ENCODE measurements at places on chromosomes 3 and 15.

- no peak for DNase-seq
Observed at GRCh38 chr3:178629430-178630178, 93.4 kb downstream of the KCNMB2 start.

- no peak for DNase-seq
Observed at GRCh38 chr3:59688636-59689035, 638.8 kb upstream of the CFAP20DC start.

DNA sequence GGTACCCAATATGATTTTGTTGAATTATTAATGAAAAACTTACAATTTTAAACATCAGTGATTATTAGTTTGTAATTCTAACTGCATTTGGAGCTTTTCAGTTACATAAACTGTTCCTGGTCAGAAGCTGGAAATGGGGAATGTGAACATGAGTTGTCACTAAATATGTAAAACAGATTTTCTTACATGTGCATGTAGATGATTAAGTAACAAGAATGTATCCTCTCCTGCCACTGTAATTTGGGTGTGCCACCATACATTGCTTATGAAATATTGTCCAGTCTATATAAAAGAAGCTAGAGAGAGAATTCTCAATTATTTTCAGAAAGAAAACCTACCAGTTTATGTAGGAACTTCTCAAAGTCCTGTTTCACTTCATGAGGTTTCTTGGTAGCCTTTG is 91.6 kb upstream of the FGF7 start:
- no peak for DNase-seq

DNA sequence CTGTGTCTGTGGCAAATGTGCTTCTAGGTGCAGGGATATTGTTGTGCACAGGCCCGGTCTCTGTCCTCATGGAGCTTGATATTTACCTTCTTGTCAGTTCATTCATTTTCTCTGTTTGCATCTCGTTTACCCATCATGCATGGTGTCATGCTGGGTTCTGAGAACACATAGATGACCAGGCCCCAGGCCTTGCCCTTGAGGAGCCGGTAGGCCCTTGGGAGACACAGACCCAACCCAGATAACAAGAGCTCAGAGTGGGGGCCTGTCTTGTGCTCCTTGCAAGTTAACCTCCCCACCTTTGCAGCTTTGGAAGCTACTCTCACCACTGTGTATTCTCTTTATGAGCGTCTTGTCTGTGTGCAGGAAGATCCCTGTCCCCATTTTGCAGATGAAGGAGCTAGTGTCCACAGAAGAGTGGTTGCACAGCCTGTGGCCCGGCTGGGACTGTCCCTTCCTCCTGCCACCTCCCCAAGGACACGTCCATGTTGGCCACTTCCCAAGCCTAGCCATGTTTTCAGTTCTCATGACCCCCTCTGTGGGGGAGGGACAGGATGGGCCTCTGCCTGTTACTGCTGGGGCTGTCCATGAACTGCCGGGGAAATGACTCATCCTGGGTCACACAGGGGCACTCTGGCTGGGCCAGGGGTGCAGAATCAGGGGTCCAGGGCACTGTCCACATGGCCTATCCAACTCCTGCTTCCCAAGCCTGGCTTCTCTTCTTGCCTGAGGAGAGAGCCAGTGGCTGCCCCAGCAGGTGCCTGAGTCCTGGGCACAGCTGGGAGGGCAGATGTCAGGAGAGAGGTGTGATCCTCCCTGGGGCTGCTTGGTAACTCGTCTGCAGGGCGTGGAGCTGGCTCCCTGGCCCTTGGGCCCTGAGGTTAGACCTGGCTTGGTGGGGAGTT is 3.4 kb downstream of the SNX33 start:
- DNase-seq = no peak

- no peak for DNase-seq
Observed at GRCh38 chr3:41808152-41808551, 153.8 kb downstream of the ULK4 start.

DNA sequence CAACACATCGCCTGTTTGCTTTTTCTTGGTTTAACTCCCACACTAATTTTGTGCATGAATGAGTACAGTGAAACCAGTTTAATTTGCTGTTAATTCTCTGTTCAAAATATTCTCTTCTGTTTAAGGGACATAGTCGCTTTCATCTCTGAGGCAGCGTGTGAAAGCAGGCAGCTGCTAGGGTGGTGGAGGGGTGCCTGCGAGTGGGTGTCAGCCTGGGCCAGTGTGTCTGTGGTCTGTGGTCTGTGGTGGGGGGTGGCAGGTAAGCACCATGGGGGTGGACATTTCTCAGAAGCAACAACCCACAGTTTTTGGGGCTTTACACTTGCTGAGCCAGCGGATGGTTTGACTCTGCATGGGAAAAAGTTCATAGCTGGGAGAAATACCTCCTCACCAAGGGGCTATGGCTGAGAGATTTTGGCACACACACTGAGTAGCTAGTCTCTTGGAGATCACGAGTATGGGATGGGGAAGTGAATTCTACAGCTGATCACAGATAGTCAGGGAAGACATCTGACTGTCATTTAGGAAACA is 109.2 kb downstream of the EPHB1 start:
- DNase-seq = no peak

DNA sequence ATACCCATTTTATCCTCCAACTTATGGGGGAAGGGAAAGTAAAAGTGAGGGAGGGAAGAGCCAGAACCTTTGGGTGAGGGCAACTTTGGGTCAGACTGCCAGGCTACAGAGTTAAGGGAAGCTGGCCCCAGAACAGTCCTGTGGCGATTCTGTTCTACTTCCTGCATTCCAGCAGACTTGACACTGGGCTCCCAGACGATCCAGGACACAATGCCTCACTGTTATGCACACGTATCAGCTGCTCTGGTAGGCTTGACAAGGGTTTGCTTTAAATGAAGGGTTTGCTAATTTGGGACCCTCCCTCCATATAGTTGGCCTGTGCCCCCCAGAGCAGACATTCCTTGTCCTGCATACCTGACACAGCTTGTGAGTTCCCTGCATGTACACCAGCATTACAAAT is 10.7 kb downstream of the GORASP1 start:
- DNase-seq = no peak

DNA sequence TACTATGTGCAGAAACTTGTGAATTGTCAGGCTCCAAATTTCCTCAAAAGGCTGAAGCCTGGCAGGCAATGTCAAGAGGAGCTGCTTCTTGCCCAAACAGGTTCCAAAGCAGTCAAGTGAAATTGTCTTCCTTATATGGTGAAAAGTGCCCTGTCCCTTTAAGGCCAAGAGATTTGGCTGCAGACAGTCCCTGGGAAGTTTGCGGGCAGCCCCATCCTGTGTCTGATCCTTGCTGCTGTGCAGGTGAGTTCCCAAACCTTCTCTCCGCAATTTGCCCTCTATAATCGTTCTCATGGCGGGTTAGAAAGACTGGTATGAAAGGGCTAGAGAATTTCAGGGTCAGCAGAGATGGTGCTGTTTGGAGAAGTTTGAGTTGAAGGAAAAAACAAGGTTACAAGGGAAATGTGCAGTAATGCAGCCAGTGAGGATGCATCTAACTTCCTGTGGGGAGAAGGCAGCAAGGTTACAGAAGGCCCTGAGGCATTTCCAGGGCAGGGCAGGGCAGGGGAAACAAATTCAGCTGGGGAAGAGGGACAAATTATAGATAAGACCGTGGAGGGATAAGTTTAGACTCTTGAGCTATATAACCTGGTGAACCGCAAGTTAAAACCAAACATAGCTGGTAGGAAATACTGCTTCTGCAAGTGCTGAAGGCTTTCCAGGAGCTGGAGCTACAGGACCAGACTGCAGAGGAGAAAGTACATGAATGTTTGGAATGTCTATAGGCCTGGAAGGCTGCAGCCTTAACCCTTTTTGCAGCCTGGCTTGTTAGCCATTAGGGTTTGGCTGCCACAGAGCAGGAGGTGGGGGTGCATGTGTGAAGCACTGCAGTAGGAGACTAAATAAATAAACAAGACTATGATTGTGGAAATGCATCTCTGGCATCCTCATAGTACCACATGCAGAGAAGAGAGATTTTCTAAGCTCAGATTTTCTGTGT is 256.2 kb upstream of the IL12A start:
- DNase-seq = no peak

DNA sequence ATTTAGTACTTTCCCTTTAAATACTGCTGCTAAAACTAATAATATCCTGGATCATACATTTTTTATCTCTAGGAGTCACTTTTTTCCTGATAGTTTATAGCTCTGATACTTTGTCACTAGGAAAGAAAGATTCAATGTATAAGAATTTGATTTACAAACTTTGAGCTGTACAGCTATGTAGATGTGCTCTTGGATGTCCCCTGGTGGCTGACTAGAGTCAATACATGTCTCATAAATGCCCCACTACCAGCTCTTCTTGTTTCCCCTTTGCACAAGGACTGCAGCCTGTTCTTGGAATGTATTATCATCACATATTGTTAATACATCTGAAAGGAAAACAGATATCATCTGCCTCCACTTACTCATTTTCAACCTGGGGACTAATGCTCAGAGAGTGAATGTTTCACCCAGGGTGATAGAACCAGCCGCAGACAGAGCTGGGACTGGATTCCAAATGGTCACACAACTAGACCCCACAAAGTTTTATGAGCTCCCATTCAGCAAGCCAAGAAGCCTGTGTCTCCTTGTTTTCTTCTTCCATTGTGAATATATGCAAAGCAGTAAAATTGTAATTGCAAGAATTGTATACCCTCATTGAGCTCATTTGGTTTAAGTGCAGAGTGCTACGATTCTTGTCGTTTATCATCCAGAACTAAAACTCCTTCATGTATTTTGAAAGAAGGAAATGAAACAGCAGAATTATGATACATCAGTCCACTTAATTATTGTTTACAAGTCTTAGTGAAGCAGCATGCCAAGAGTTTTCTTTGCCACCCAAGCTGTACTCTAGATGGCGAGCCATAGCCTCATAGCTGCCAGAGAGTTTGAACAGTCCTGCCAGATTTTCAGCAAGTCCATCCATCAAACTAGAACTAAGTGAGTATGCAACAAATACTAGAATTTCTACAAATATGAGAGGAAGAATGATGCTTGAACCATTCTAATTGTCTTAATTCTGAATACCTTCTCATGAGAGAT is 261.6 kb upstream of the LMCD1 start:
- DNase-seq = peak; percentile 16

- peak; percentile 31 for DNase-seq
Observed at GRCh38 chr15:52567871-52568600, 794 bp downstream of the ARPP19 start.

DNA sequence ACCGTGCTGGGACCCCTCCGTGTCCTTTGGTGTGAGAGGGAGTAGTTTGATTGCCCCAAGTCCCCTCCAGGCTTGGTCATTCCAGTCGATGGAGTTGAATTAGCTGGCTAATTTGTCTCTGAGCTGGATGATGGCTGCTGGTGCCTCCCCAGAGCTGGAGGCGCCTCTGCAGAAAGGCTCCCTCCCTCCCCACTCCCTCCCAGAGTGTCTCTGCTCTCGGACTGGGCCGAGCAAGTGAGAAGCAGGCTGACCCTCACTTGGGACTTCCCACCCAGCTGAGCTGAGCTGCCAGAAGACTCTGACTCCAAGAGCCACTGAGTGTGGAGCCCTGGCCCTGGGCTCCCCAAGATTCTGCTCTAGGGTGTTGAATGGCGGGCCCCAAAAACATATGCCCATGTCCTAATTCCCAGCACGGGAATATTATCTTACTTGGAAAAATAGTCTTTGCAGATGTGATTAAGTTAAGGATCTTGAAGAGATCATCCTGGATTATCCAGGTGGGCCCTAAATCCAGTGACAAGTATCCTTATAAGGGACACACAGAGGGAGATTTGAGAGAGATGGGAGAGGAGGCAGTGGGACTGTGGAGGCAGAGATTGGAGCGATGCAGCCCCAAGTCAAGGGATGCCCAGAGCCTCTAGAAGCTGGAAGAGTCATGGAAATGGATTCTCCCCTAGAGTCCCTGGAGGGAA is 60.7 kb upstream of the TLE3 start:
- DNase-seq = no peak

GRCh38 chr15:87781959-87782625 is 474.4 kb downstream of the NTRK3 start:
- no peak for DNase-seq

DNA sequence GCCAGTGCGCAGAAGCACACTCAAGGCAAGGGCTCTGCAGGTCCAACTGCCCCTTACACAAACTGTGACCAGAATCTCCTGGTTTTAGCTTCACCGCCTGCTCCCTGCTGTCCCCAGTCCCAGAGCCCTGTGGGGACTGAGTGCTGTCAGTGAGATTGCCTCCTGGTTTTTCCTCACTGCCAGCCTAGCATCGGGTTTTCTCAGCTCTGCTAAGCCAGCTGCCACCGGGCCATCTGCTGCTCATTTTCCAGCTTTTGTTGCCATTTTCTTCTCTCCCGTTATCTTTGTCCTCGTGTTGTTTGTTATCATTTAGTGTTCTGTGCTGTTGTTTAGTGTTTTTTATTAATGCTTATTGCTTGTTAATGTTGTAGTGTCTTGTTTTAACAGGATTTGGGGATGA is 79.5 kb upstream of the BLM start:
- DNase-seq = no peak

GRCh38 chr3:15982667-15983196 is 185.0 kb upstream of the ANKRD28 start:
- DNase-seq = no peak

GRCh38 chr15:80563372-80563997 is 131.6 kb upstream of the ABHD17C start:
- DNase-seq = no peak

DNA sequence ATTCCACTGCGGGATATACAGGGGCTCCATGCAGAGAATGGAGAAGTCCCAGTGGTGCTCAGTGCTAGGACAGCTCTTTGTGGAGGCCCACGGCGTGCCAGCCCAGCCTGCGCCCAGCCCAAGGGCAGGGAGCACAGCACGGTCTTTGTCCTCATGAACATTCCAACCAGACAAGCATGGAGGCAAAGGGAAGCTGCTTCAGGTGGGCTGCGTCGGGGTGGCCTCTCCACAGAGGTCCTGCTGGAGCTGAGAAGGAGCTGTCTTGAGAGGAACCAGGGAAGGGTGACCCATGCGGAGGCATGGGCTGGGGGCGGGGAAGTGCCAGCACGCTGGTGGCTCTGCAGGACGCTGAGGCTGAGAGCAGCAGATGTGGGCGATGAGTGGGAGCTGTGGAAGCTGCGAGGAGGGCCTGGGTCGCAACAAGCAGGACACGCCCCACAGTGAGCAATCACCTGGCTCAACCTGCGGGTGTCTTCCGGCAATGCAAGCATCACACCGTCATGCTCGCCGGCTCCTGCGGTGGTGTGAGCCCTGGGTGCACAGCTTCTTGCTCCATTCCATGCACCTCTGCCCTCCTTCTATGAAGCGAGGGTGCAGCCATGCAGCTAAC is 14.0 kb upstream of the KLF15 start:
- DNase-seq = no peak
